Dermis lymphatic vessel endothelial cell (primary cell): ENCODE measurements at places on chromosomes 1 and 21. TPM values are rescaled to one million over a fixed set of nuclear protein-coding genes. Genes with fewer than 3 reads are reported as not detected.

The TFF1 gene
- total RNA-seq: not detected in 2 replicates

The TMED5 gene
- total RNA-seq: 41.2 and 59.7 TPM in 2 replicates

The LCE1D gene
- not detected in 2 replicates for total RNA-seq

The MROH9 gene
- total RNA-seq: not detected in 2 replicates

The SEMA4A gene
- total RNA-seq: 0.52 and 0.65 TPM in 2 replicates

The KRTAP21-2 gene
- total RNA-seq: not detected in 2 replicates

The SPATA45 gene
- 0.17 TPM in 1 of 2 replicates, not detected in the other for total RNA-seq
